Activated T-cell treated with anti-CD3 and anti-CD28 coated beads, Interleukin-2, amount 50 U/mL, for 72 hours (primary cell): ENCODE measurements at places on chromosomes 13 and 19.

- DNase-seq, result no peak
Measured at GRCh38 chr19:51129716-51130115, 5.0 kb downstream of the SIGLEC9 start.

GRCh38 chr13:80552851-80553440 is 212.0 kb upstream of the SPRY2 start:
- no peak for DNase-seq

- DNase-seq, result no peak
Measured at GRCh38 chr13:25930653-25931052, 121.2 kb downstream of the SHISA2 start.

GRCh38 chr19:3632739-3633558 is 6.4 kb upstream of the CACTIN start:
- DNase-seq, result no peak

- DNase-seq, result peak; percentile 72
Measured at GRCh38 chr13:33639626-33640080, 178.3 kb upstream of the RFC3 start.

DNA sequence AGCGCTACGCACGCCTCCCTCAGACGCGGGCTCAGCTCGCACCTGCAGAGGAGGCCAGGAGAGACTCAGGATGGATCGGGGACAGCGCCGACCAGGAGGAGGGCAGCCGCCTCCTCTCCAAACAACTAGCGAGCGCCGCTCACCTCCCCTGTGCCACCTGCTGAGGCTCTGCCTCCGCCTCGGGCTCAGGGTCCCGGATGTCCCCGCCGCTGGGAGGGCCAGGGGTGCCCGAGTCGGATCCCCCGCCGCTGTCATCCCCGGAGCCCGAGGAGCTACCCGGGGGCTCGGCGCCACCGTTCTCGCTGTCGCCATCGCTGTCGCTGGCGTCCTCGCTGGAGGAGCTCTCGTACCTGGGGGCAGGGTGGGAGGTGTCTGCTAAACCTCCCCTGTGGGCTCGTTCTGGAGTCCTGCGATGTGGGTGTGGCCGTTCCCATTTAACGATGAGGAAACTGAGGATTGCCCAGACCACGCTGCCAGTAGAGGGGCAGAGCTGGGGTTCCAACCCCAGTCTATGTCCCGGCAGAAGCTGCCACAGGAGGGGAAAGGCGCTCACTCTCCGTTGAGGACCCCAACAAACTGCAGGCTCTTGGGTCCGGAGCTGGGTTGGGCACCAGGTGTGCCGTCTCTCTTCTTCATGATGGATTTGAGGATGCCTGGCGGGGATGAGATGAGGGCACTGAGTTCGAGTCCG is 9.2 kb downstream of the KANK3 start:
- no peak for DNase-seq

DNA sequence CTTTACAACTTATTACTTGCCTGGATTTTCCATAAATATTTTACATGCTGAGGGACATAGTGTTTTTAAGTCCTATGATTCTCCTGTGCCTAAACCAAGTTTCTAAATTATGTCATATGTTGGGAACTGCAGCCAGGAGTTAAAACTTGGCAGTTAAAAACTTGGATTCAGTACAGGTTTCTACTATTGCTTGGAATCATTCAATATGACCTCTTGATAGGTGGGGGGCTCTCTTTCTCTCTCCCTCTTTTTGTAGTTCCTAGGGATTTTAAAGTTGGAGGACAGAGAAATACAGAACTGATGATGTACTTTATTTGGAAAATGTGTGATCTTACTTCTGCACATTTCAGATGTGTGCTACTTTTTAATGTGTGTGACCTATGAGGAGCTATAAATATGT is 4.7 kb downstream of the CSNK1A1L start:
- no peak for DNase-seq

- DNase-seq, result no peak
Measured at GRCh38 chr13:101157261-101157660, 259.0 kb downstream of the NALCN start.
